ENCODE measurements at places on chromosomes 2 and 18.

GRCh38 chr2:208541989-208542464 lies 135.4 kb downstream of the PTH2R start:
- DNase-seq = no peak

- DNase-seq = no peak
These were observed 96.9 kb downstream of the PHLPP1 start for GRCh38 chr18:62812242-62812641.

- DNase-seq = no peak
These were observed 27.2 kb downstream of the PPP3R1 start for GRCh38 chr2:68225119-68225632.

GRCh38 chr2:146652311-146652710 lies 1192.5 kb upstream of the ACVR2A start:
- DNase-seq = no peak

DNA sequence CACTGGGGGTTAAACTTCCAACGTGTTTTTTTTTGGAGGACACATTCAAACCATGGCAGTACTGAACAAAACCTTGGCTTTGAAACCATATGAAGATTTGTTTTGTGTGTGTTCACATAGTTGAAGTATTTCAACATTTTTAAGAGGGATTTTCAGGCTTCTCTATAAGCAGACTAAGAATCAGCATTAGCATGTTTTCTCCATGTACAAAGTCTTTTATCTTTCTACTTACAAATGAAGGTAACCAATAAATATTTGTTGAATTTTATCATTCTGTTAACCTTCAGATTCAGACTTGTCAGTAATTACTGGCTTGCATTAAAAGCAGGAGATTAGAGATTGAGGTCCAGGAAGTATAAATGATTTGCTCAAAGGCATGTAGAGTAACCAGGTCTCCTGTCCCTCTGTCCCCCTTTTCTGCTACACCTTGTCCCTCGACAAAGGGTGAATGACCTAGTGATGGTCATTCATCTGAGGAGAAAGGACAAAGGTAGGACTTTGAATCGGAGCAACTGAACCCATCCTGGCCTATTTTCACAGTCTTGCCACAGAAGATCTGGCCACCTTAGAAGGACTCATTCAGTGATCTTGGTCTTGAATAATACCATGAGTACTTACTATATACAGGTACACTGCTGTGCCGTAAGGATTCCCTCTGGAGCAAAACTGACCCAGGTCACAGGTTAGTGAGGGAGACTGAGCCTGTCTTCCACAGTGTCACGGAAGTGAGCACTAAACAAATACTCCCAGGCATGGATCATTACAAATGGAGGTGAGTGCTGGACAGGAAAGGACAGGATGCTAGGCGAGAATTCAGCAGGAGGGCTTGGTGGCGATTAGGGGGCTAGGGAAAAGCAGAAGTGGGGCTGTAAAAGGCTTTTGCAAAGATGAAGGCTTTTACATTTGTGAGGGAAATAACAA lies 2.2 kb upstream of the MYCN start:
- no peak for DNase-seq

DNA sequence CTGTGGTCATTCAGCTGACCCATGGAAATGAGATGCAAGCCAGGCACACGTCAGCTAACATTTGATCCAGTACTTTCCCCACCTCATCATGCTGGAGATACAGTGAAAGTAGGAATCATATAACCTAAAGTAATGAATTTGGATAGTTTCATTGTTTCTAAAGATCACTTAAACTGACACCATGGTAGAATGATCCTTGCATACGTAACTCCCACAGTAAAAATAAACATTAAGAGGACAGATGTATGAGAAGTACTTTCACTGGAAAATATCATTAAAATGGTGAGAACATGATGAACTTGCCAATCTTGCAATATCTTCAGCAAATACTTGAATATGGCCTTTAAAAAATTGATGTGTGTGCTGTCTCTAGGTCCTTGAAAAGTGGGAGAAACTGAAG lies 85.4 kb downstream of the MAIP1 start:
- DNase-seq = no peak

DNA sequence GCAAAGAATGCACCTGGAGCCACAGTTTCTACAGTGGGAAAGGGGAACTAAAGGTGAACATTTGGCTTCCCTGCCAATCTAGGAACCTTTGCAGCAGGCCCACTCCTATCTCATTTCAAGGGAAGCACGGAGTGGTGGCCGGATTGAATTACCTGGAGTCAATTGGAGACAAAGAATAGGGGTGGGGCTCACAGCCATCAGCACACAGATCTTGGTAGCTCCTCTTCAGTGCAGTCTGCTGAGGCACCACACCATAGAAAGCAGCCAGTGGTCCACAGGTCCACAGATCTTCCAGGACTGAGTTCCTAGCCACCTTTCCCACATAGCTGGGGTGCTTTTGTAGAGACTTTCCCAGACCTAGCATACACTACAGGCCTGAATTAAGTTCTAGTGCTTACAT lies 43.5 kb upstream of the NXPH2 start:
- DNase-seq = no peak

DNA sequence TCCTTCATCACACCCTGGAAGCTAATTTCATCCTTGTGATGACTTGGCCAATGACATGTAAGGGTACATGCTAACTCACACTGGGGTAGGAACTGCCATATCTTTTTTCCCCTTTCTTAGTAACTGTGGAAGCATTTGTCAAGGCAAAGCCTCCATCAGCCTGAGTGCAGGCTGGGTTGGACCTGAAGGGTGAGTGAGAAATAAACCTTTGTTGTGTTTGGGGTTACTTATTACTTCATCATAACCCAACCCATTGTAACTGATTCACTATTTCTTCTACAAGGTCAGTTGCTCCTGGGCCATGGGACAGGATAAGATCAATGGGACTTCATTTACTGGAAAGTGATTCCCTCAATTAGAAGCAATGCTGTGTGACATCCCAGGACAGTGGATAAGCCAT lies 108.4 kb downstream of the COL6A3 start:
- no peak for DNase-seq

DNA sequence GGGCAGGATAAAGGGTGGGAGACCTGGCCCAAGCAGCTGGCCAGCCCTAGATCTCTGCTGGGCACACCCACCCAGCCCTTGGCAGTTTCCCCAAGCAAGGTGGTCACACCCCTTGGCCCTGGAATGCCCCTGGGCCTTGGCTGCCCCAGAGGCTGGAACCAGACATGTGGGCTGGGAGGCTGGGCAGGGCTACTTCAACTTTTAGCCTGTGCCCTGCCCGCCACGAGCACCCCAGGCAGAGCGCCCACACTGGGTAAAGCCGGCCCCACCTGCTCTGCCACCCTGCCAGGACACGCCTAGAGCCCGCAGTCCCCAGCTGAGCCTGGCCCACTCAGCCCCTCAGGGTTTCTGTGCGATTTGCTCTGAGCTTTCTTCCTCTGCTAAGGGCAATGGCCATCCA lies 119.7 kb upstream of the SMAD2 start:
- peak; percentile 68 for DNase-seq

DNA sequence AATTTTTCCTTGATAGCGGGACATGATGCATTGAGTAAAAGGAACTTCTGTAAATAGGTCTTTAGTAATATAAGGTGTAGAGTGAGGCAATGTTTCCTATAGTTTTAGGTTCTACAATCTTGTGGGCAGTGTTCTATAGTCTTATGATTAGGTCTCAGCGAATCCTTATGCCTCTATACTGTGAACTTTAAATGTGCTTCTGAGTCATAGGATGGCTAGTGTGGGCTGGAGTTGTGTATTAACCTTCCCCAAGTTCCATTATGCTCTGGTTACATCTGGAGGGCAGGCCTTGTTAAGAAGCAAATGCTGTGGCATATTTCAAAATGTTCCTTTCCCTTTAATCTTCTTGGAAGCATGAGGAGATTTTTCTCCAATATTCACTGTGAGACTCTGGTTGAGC lies 73.5 kb downstream of the ROCK2 start:
- DNase-seq = no peak

DNA sequence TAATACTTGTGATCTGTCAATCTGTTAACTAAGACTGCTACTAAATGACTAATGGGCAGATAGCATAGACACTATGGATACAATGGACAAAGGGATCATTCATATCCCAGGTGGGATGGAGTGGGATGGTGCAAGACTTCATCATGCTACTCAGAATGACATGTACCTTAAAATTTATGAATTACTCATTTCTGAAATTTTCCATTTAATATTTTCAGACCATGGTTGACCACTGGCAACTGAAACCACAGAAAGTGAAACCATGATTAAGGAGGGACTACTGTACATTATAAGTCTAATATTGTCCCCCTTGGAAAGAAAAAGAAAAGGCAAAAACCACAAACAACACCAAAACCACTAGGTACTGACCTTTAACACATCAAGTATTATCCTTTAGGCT lies 247.0 kb upstream of the SYT4 start:
- no peak for DNase-seq

DNA sequence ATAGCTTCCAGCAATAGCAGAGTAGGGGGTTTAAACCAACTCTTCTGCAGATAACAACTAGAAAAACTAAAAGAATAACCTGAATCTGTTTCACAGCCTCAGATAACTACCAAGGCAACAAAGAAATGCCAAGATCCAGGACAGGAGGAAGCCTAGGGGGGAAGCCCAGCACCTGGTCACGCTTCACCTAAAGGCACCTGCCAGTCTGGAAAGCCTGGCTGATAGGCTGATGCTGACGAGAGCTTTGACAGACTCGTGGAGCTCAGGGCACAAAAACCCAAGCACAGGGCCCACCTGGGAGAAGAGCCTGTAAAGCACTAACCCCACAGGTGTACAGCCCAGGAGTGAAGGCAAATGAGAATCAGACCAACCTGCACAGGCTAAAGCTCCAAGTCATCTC lies 22.6 kb downstream of the EIPR1 start:
- no peak for DNase-seq

DNA sequence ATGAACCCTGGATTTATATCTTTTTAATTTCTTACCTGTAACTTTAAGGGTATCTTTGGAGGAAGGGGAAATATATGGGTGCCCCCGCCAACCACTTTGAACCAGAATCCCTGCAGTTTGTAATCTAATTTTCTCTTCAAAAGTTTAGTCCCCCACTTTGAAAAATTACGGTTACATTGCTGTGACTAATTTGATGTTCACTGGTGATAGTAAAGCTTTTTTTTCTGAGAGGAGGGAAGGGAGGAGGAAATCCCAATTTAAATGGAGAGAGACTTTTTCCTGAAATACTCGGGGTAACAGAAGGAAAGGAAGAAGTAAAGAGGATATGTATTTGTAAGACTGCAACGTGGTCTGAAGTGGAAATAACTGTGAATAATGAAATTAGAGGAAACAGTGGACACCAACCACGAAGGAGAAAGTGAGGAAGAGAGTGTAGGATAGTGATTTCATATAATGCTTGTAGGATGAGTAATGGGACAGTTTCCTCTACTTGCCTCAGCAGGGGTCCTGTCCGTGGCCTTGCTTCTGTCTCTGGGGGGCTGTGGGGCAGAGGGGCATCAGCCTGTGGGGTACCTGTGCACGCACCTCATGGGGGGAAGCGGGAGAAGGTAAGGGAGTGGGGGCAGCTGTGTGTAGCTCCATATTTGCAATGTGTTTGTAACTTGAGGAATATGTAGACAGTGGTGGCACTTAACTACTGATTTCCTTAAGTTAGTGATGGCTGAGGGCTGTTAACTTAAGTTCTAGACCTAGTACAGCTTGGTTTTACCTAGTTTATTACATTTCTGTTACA lies 161.1 kb downstream of the LTBP1 start:
- no peak for DNase-seq

DNA sequence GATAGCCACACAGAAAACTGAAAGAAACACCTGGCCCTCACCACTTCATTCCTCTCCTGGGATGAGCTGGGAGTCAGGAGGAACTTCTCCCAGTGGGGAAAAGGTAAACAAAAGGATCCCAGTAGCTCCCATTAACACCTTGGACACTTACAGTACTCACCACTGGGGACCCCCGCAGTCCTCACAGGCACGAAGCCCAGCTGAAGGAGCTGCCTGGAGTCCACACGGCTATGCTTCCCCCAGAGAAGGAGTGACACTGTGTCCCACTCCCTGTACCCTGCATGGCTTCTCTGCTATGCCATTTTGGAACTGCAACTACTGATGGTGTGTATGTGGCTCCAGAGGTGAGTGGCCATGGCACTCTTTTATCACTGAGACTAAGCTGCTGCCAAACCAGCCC lies 1565.1 kb downstream of the LRP1B start:
- DNase-seq = no peak

DNA sequence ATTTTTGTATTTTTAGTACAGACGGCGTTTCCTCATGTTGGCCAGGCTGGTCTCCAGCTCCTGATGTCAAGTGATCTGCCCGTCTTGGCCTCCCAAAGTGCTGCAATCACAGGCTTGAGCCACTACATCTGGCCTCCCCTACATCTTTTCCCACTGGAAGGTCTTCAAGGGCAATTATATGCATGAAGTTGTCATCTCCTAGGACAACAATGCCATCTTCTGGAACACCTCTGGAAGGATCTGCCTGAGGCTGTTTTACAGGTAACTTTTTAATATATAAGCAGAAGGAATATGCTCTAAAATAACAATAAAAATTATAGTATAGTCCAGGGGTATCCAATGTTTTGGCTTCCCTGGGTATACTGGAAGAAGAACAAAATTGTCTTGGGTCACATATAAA lies 321.4 kb downstream of the AFF3 start:
- DNase-seq = no peak

- no peak for DNase-seq
These were observed 22.2 kb downstream of the EFR3B start for GRCh38 chr2:25063876-25064660.

DNA sequence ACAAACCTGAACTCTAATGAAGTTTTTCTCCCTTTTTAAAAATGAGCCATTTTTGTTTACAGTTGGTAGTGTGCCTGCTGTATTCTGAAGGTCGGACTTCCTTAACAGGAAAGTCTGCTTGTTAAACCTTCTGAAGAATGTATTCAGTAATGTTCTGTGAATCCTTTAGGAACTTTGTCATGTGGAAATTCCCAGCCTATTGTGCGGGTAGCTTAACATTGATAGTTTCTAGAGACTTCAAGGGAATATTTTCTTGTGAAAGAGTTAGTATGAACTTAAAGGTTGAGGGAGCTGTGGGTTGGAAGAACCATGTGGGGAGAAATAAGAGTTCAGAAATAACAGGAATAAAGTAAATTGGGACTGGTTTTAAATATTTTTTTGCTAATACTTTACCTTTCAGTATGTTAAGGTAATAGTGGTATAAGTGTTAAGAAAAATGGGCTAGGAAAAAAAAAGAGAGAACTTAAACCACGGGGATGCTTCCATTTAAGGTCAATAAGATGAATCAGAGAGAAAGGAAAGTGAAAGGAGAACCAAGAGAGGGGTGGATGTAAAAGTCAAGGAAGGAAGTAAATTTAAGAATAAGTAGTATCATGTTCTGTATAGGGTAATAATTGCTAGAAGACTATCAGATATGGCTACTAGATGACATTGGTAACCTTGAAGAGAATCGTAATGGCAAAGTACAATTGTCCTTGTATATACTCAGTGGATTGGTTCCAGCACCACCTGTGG lies 90.5 kb downstream of the PMS1 start:
- DNase-seq = no peak

GRCh38 chr2:240645801-240646175 lies 20.5 kb downstream of the GPR35 start:
- no peak for DNase-seq

DNA sequence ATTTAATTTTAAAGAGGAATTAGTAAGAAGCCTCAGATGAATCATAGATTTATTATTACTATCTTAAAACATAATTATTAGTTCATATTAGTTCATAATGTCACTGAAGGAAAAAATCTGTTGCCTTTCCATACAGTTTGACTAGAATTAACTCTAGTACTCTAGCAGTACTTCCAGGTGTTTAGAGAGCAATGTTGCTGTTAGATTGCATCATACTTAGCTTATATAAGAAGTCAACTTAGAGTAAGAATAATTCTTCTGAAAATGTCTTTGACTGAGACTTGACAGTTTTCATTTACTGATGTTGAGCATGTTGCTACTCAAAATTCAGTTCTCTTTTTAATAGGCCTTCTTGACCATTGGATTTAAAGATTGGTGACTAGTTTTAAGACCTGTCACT lies 4.7 kb downstream of the RAB3GAP1 start:
- peak; percentile 34 for DNase-seq

Data from PC-9 (cell line).